ENCODE measurements at places on chromosomes 12 and 14.

DNA sequence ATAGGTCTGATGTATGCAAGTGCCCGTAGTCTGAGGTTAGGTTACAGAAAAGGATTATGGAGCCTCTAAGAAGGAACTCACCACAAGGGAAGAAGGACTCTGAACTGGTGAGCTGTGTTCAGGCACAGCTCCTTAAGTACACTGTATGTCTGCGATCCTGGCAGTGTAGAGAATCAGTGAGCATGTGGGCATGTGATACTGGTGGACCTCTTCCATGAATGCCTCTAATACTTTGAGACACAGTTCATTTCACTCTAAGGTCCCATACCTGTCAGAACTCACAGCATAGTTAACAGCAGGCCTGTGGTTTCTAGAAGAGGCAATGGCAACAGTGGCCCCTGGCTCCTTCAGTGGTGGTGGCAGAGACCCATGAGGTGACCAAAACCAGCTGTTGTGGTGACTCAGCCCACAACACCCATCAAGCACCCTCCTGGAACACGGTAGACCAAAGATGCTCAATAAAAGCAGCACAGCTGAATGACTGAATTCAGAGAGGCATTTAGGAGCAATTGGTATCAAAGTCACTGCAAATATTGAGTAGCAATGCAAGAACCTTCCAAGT, 6.9 kb upstream of the OR6J1 start:
- DNase-seq = no peak

DNA sequence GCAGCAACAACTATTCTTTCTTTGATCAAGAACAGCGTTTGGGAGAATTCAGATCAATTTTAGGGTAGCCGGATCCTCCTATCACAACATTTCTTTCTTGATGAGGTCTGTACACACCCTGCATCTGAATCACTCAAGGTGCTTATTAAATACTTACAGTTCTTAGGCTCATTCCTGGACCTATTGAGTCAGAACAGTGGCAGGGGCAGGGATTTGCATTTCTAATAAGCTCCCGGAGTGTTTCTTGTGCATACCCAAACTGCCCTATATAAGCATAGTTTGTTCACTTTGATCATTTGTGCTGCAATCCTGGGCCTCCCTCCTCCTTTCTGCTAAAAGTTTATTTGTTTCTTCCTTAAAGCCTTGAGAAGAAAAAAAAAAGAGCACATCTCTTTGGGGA, 80.5 kb upstream of the RPH3A start:
- no peak for DNase-seq

GRCh38 chr14:89011355-89012281, 187.2 kb downstream of the TTC8 start:
- DNase-seq = no peak

DNA sequence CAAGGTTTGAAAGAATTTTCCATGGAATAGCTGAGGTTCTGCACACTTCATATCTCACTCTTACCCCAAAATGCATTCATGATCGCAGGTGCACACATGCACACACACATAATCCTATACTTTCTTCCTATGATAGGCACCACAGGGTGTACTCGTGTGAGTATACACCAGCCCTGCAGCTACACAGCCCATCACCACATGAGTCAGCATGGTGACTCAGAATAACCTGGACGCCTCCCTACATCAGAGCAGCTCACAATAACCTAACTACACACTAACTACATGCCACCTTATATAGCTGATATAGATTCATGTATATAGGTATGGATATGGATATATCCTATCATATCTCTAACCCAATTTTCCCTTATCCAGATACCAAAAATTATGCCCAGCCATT, 850.2 kb upstream of the TMEM132C start:
- DNase-seq = no peak

- DNase-seq = no peak
Observed at GRCh38 chr14:79442786-79443185, 768.5 kb downstream of the DIO2 start.

GRCh38 chr14:37167151-37168047, 5.0 kb downstream of the SLC25A21 start:
- no peak for DNase-seq

GRCh38 chr12:45336331-45336730, 120.4 kb downstream of the ANO6 start:
- DNase-seq = no peak

- no peak for DNase-seq
Observed at GRCh38 chr12:46944088-46944487, 118.3 kb upstream of the SLC38A4 start.

DNA sequence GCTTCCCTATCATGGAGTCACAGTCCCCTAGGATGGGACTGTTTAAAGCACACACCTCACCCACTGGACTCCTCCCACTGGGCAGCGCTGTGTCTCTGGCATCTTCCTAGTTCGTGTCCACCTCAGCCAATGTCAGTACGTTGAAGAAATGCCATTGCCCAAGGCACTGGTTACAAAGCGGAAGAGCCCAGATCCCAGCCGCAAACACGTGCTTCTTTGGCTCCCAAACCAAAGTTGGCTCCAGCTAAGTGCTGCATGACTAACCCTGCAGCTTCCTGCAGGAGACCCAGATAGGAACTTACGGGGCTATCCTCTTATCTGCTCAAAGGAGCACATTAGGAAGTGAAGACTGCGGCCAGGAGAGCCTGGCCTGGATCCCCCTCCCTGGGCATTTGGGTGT, 9.3 kb downstream of the SYNE3 start:
- DNase-seq = no peak

DNA sequence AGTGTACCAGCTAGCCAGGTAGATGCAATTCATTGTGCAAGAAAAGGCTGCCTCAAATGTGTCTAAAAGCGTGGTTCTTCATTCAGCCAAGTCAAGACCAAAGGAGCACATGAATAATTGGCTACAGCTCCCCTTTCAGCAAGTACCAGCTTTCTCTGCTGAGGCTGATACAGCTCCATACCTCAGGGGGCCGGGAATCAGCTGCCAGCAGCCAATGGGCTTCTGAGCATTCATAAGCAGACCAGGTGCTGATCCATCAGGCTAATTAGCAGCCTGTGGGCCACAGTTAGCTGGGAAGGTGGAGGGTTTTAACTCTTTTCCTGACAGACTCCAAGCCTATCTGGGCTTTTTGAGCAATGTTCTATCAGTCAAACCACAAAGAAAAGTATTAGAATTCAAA, 264.7 kb downstream of the APAF1 start:
- no peak for DNase-seq

GRCh38 chr14:96091941-96092411, 52.8 kb downstream of the C14orf132 start:
- DNase-seq = no peak

- no peak for DNase-seq
Observed at GRCh38 chr12:22380031-22380430, 45.5 kb upstream of the ST8SIA1 start.

GRCh38 chr14:21069388-21070082, 569 bp upstream of the ARHGEF40 start:
- DNase-seq = no peak
